ENCODE measurements at places on chromosomes 2 and 18. TPM values are rescaled to one million over a fixed set of nuclear protein-coding genes. Genes with fewer than 3 reads are reported as not detected.

The FLACC1 gene
- total RNA-seq, result 2.3 TPM

GRCh38 chr2:18845854-18846445 is 256.6 kb upstream of the NT5C1B start:
- no peaks in the 10 kb centered on the region for H3K27me3 ChIP-seq
- no peaks in the 10 kb centered on the region for H3K4me1 ChIP-seq
- no peaks in the 10 kb centered on the region for H3K36me3 ChIP-seq

The SLC11A1 gene
- total RNA-seq, result not detected

DNA sequence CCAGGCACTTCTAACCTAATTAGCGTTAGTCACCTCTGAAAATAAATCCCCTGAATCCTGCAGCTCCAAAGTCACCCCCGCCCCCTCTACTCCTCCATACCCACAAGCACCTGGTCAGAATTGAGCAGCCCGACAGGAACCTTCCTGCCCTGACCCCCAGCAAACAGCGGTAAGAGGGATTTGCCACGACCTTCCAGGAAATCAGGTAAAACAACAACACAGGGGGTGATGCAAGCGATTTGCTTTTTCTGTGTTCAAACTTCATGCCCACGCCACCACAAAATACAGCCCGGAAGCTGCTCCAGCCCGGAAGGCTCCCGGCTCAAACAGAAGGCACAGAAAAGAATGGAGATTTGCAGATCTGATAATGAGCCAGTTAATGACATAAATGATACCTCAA is 367.1 kb downstream of the GPD2 start:
- no peak overlapping the region for H3K27ac ChIP-seq
- H3K4me1 ChIP-seq, result no peaks in the 10 kb centered on the region
- no peak overlapping the region for H3K4me3 ChIP-seq
- no peak for DNase-seq

GRCh38 chr2:170521299-170521698 is 193.8 kb upstream of the SP5 start:
- H3K36me3 ChIP-seq, result no peaks in the 10 kb centered on the region
- no peak overlapping the region for H3K27ac ChIP-seq
- no peak overlapping the region for H3K4me3 ChIP-seq

The NPAS2 gene
- total RNA-seq, result 13.7 TPM

The HADHB gene
- 99.2 TPM for total RNA-seq

The RUFY4 gene
- not detected for total RNA-seq

The INHA gene
- total RNA-seq, result 0.11 TPM

GRCh38 chr18:70005580-70005979 is 57.9 kb upstream of the CD226 start:
- DNase-seq, result no peak
- no peak overlapping the region for H3K4me3 ChIP-seq
- no peaks in the 10 kb centered on the region for H3K4me1 ChIP-seq
- no peak overlapping the region for H3K27ac ChIP-seq
- peaks cover 8% of the 10 kb centered on the region for H3K36me3 ChIP-seq
- no peaks in the 10 kb centered on the region for H3K27me3 ChIP-seq

GRCh38 chr18:44742718-44743311 is 62.1 kb downstream of the SETBP1 start:
- no peaks in the 10 kb centered on the region for H3K27me3 ChIP-seq
- peak; percentile 67 for DNase-seq
- H3K36me3 ChIP-seq, result no peaks in the 10 kb centered on the region
- peaks cover 13% of the 10 kb centered on the region for H3K4me1 ChIP-seq
- H3K27ac ChIP-seq, result no peak overlapping the region

GRCh38 chr2:1479346-1479745 is 66.1 kb downstream of the TPO start:
- H3K4me1 ChIP-seq, result no peaks in the 10 kb centered on the region
- no peak overlapping the region for H3K27ac ChIP-seq
- DNase-seq, result no peak
- H3K4me3 ChIP-seq, result no peak overlapping the region

- H3K27me3 ChIP-seq, result no peaks in the 10 kb centered on the region
- no peak overlapping the region for H3K27ac ChIP-seq
- H3K36me3 ChIP-seq, result no peaks in the 10 kb centered on the region
- H3K4me3 ChIP-seq, result no peak overlapping the region
Observed at GRCh38 chr2:151776367-151776766, 42.1 kb upstream of the NEB start.

The CDH19 gene
- not detected for total RNA-seq

DNA sequence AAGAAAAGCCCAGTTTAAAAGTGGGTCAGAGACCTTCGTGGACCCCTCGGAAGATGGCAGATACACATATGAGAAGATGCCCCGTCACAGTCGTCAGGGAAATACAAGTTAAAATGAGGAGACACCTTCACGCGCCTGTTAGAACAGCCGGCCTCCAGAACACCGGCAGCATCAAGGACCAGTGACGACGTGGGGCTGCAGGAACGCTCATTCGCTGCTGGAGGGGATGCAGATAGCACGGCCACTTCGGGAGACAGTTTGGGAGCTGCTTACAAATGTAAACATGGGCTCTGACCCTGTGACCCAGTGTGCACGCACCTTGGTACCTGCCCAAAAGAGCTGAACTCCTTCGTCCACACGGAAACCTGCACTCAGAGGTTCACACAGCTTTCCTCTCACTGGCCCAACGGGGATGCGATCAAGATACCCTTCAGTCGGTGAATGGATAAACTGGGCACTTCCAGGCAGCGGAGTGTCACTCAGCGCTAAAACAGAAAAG is 83.7 kb upstream of the CTDP1 start:
- no peak for DNase-seq
- peaks cover 5% of the 10 kb centered on the region for H3K4me1 ChIP-seq
- H3K27ac ChIP-seq, result no peak overlapping the region
- peaks cover 50% of the 10 kb centered on the region for H3K27me3 ChIP-seq
- no peaks in the 10 kb centered on the region for H3K36me3 ChIP-seq

DNA sequence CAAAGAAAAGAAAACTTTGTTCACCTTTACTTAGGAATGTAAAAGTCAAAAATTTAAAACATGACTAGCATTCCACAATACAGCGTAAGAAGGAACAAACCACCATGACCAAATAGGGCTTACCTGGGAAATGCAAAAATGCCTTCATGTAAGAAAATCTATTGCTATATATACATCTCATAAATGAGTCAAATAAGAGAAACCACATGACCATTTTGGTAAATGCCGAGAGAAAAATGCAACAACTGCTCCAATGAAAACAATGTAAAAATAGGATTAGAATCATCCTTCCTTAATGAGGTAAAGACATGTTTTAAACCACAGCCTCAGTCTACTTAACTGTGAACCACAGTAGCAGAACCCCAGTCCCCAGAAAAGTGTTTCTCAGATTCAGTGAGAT is 49.4 kb downstream of the TGOLN2 start:
- peaks cover 41% of the 10 kb centered on the region for H3K4me1 ChIP-seq
- H3K4me3 ChIP-seq, result peak overlapping the region; percentile 73
- H3K27me3 ChIP-seq, result no peaks in the 10 kb centered on the region
- peak; percentile 68 for DNase-seq

GRCh38 chr2:178211943-178212342 is 17.6 kb downstream of the OSBPL6 start:
- peaks cover under 1% of the 10 kb centered on the region for H3K4me1 ChIP-seq
- H3K27ac ChIP-seq, result no peak overlapping the region
- H3K4me3 ChIP-seq, result no peak overlapping the region
- DNase-seq, result no peak

DNA sequence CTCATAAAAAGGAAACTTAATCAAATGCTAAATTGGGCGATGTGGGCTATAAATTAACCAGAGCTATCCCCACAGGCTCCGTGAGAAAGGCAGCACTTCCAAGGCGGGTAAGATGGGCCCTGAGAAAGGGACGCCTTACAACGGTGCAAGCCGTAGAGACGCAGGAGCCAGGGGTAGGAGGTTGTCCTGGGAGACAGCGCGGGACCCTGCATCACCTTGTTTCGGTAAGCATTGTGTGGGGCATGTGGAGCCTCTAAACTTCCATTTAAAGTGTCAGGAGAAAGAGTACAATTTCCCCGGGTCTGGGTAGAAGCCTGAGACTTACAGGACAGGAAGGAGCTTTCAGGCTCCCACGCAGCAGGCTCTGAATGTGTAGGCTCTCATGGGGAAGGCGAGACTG is 1.2 kb upstream of the PER2 start:
- H3K4me3 ChIP-seq, result peak overlapping the region; percentile 75
- no peaks in the 10 kb centered on the region for H3K36me3 ChIP-seq
- no peak overlapping the region for H3K27ac ChIP-seq
- peaks cover 23% of the 10 kb centered on the region for H3K4me1 ChIP-seq
- DNase-seq, result no peak

The CPLX4 gene
- total RNA-seq, result not detected

The CD8B2 gene
- total RNA-seq, result not detected

DNA sequence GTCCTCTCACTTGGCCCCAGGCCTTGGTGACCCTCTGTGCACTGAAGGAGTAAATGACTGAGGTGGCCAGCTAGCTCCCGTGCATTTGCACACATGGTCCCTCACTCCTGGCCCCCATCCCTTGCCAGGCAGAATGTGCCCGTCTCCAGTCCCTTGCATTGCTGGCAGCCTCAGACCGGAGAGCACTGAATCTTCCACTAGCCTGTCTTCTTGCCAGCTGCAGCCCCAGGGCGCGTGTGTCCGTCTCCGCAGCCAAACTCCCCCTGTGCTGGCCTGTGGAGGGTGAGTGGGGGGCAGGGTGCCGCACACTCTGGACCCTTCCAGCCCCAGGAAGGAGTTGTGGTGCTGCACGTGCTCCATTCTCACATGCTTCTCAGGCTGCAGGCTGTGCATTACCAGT is 35.9 kb downstream of the INPP4A start:
- no peaks in the 10 kb centered on the region for H3K27me3 ChIP-seq
- no peaks in the 10 kb centered on the region for H3K36me3 ChIP-seq
- DNase-seq, result no peak
- no peak overlapping the region for H3K27ac ChIP-seq
- H3K4me1 ChIP-seq, result peaks cover 12% of the 10 kb centered on the region

GRCh38 chr2:32678825-32679224 is 51.0 kb downstream of the TTC27 start:
- H3K27ac ChIP-seq, result no peak overlapping the region
- no peaks in the 10 kb centered on the region for H3K27me3 ChIP-seq
- peaks cover 19% of the 10 kb centered on the region for H3K4me1 ChIP-seq

DNA sequence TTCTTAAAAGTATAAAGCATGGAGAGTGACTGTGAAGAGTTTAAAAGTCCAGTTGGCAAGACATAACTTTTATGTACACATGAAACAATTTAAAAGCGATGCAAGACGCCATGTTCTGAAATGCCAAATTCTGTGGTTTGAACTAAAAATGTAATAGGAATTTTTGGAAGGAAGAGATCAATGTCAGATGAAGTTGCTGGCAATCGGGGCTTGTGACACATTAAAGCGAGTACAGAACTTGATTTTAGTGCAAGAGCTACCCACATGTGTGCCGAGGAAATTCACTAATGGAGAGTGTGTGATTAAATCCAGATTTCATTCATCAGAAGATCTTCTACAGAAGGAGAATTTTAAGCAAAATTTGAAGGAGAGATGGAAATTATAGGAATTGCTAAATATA is 220.2 kb upstream of the CCDC68 start:
- H3K4me3 ChIP-seq, result no peak overlapping the region
- H3K27me3 ChIP-seq, result no peaks in the 10 kb centered on the region
- H3K36me3 ChIP-seq, result no peaks in the 10 kb centered on the region
- no peak overlapping the region for H3K27ac ChIP-seq
- DNase-seq, result no peak

DNA sequence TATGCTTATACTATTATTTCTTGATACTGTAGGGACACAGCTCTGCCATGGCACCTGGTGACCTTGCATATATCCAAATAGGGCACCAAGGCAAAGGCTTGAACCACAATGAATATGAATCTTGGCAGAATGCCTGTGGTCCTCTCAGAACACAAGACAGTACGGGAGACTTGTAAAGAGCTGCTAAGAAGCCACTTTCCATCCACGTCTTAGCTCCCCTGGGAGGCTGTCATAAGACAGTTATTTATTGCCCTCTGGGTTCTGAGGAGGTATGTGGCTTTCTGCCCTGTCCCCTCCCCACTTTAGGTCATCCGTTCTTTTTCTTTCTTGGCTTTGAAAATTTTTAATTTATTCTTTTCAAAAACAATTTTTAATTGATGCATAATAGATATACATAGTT is 29.8 kb upstream of the MRPL33 start:
- H3K36me3 ChIP-seq, result no peaks in the 10 kb centered on the region
- 0 out of 2 replicates have a peak, but pooled peaks cover 6% of the 10 kb centered on the region for H3K4me1 ChIP-seq
- H3K27me3 ChIP-seq, result no peaks in the 10 kb centered on the region
- no peak for DNase-seq
- no peak overlapping the region for H3K4me3 ChIP-seq

The EVX2 gene
- not detected for total RNA-seq

DNA sequence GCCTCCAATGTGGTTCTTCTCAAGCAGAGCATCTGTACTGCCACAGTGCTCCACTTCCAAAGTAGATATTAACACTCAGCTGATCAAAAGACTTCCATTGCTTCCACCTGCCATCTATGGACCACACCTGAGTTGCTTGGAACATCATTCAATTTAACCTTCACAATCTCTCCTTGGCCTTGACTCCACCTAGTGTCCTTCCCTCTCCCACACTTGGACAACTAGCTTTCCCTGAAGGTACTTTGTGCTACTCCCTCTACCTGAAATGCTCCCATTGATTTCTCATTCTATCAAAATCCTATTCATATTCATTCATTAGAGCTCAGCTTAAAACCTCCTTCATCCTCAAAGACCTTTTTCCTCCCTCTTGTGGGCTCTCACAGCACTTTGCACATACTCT is 48.7 kb downstream of the SOWAHC start:
- peak overlapping the region; percentile 43 for H3K27ac ChIP-seq
- no peak overlapping the region for H3K4me3 ChIP-seq
- peaks cover 15% of the 10 kb centered on the region for H3K4me1 ChIP-seq
- no peak for DNase-seq

GRCh38 chr2:17752892-17753802 is 463 bp downstream of the SMC6 start:
- H3K27me3 ChIP-seq, result no peaks in the 10 kb centered on the region
- H3K4me3 ChIP-seq, result peak overlapping the region; percentile 96
- H3K27ac ChIP-seq, result peak overlapping the region; percentile 95
- no peaks in the 10 kb centered on the region for H3K36me3 ChIP-seq

The ANKRD62 gene
- not detected for total RNA-seq

All from GM23248 (cell line).